ENCODE measurements at places on chromosomes 6 and 20. TPM values are rescaled to one million over a fixed set of nuclear protein-coding genes. Genes with fewer than 3 reads are reported as not detected.
A peak's percentile ranks its signal among the peaks of the same experiment; 100 is the strongest.

- no peaks in the 10 kb centered on the region for H3K36me3 ChIP-seq
- peaks cover 31% of the 10 kb centered on the region for H3K4me1 ChIP-seq
- H3K27me3 ChIP-seq: no peaks in the 10 kb centered on the region
- no peak overlapping the region for H3K4me3 ChIP-seq
- no peak overlapping the region for H3K27ac ChIP-seq
- no peak for DNase-seq
Observed at GRCh38 chr6:82264824-82265223, 17.3 kb upstream of the IBTK start.

GRCh38 chr6:35496036-35496840, 641 bp downstream of the TEAD3 start:
- peak; percentile 47 for DNase-seq
- H3K36me3 ChIP-seq: no peaks in the 10 kb centered on the region
- no peaks in the 10 kb centered on the region for H3K27me3 ChIP-seq

- H3K36me3 ChIP-seq: no peaks in the 10 kb centered on the region
- H3K4me1 ChIP-seq: peaks cover 14% of the 10 kb centered on the region
- DNase-seq: no peak
- no peak overlapping the region for H3K27ac ChIP-seq
- no peak overlapping the region for H3K4me3 ChIP-seq
Observed at GRCh38 chr20:48164566-48165400, 379.5 kb upstream of the SULF2 start.

DNA sequence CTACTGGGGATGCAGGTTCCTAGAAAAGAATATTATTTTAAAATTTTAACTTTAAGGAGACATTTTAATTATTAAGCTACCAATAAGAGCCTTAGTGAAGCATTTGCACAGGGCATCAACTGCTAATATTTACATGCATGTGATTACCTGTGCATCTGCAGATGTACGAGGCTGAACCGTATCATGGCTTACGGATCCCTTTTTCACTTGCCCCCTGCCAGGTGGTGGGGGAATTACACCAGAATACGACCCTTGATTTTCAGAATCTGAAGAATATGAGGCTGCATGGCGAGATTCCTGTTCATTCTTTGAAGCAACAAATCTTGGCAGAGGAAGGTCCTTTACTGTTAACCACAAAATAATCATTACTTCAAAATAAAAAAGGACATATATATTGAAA, 42.7 kb downstream of the REPS1 start:
- DNase-seq: peak; percentile 11
- no peak overlapping the region for H3K4me3 ChIP-seq
- H3K27me3 ChIP-seq: no peaks in the 10 kb centered on the region
- H3K36me3 ChIP-seq: peaks cover 15% of the 10 kb centered on the region
- peaks cover 21% of the 10 kb centered on the region for H3K4me1 ChIP-seq

GRCh38 chr6:87699576-87699975, 2.5 kb downstream of the AKIRIN2 start:
- H3K36me3 ChIP-seq: no peaks in the 10 kb centered on the region
- H3K27ac ChIP-seq: no peak overlapping the region
- H3K4me3 ChIP-seq: peak overlapping the region; percentile 98
- H3K4me1 ChIP-seq: peaks cover 19% of the 10 kb centered on the region
- no peak for DNase-seq
- H3K27me3 ChIP-seq: no peaks in the 10 kb centered on the region

DNA sequence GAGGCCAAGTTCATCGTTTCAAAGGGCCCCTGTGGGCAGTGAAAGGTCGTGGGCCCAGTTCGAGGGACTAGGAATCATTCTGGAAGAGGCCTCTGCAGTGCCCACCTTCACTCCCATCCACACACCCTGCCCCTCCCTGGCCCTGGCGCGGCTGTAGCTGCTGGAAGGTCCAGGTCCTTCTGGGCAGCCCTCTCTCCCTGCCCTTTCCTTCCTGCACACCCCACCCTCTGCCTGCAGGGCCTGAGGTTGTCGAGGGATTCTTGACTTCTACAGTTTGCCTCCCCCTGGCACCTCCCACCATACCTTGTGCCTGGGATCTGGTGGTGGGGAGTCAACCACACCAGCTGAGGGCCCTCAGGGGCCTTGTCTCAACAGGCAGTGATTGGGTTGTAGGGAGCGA, 4.5 kb upstream of the MYT1 start:
- H3K27ac ChIP-seq: no peak overlapping the region
- no peak for DNase-seq
- H3K4me3 ChIP-seq: no peak overlapping the region
- no peaks in the 10 kb centered on the region for H3K4me1 ChIP-seq
- peaks cover 43% of the 10 kb centered on the region for H3K27me3 ChIP-seq

- peak; percentile 15 for DNase-seq
- no peak overlapping the region for H3K4me3 ChIP-seq
- peaks cover 37% of the 10 kb centered on the region for H3K4me1 ChIP-seq
Observed at GRCh38 chr6:52925919-52926792, 16.7 kb upstream of the GSTA3 start.

- no peaks in the 10 kb centered on the region for H3K36me3 ChIP-seq
- no peaks in the 10 kb centered on the region for H3K4me1 ChIP-seq
- no peak overlapping the region for H3K4me3 ChIP-seq
- peaks cover 9% of the 10 kb centered on the region for H3K27me3 ChIP-seq
- DNase-seq: no peak
Observed at GRCh38 chr6:41268478-41268877, 18.0 kb downstream of the TREM1 start.

- DNase-seq: no peak
- peaks cover 73% of the 10 kb centered on the region for H3K27me3 ChIP-seq
- H3K4me3 ChIP-seq: no peak overlapping the region
- no peaks in the 10 kb centered on the region for H3K36me3 ChIP-seq
Observed at GRCh38 chr20:8542110-8542486, 410.0 kb downstream of the PLCB1 start.

GRCh38 chr6:20148433-20148832, 63.8 kb downstream of the MBOAT1 start:
- H3K4me1 ChIP-seq: no peaks in the 10 kb centered on the region
- H3K36me3 ChIP-seq: no peaks in the 10 kb centered on the region
- no peaks in the 10 kb centered on the region for H3K27me3 ChIP-seq
- DNase-seq: no peak
- no peak overlapping the region for H3K27ac ChIP-seq

DNA sequence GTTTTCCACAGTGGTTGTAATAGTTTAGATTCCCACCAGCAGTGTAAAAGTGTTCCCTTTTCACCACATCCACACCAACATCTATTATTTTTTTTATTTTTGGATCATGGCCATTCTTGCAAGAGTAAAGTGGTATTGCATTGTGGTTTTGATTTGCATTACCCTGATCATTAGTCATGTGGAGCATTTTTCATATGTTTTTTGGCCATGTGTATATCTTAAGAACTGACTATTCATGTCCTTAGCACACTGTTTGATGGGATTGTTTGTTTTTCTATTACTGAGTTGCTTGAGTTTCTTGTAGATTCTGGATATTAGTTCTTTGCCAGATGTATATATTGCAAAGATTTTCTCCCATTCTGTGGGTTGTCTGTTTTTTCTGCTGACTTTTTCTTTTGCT, 820.1 kb downstream of the TENT5A start:
- H3K27me3 ChIP-seq: no peaks in the 10 kb centered on the region
- DNase-seq: no peak
- H3K36me3 ChIP-seq: no peaks in the 10 kb centered on the region

DNA sequence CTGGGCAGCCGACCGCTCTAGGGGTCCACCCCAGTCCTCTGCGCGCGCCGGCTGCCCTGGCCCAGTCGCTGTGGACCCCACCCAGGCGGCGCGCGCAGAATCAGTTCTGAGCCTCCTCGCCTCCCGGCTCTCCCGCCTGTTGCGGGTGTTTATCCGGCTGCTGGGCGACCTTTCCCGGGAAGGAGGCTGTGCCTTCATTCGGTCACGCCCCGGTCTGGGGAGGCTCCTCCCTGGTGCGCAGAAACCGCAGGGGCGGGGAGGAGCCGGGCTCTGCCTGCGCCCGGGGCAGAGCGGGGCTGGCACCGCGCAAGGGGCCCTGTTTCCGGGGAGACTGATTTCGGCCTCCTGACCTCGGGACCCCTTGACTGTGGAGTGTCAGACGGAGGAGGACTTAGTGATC, 80.8 kb upstream of the EYS start:
- H3K27ac ChIP-seq: no peak overlapping the region
- no peak for DNase-seq
- H3K4me1 ChIP-seq: no peaks in the 10 kb centered on the region
- no peaks in the 10 kb centered on the region for H3K36me3 ChIP-seq
- H3K27me3 ChIP-seq: no peaks in the 10 kb centered on the region
- no peak overlapping the region for H3K4me3 ChIP-seq

- H3K4me1 ChIP-seq: peaks cover 12% of the 10 kb centered on the region
- peak; percentile 31 for DNase-seq
- no peaks in the 10 kb centered on the region for H3K27me3 ChIP-seq
Observed at GRCh38 chr6:56552187-56553130, 90.2 kb downstream of the DST start.

DNA sequence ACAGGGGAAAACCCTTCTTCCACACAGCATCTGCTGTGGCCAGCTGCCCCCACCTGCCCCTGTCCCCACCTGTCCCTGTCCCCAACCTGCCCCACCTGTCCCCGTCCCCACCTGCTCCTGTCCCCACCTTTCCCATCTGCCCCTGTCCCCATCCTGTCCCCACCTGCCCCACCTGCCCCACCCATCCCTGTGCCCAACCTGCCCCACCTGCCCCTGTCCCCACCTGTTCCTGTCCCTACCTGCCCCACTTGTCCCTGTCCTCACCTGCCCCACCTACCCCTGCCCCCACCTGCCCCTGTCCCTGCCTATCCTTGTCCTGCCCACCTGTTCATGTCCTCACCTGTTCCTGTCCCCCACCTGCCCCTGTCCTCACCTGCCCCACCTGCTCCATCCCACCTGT, 6.4 kb upstream of the MYT1 start:
- no peak for DNase-seq
- H3K27me3 ChIP-seq: peaks cover 24% of the 10 kb centered on the region
- no peaks in the 10 kb centered on the region for H3K4me1 ChIP-seq
- no peak overlapping the region for H3K4me3 ChIP-seq
- H3K36me3 ChIP-seq: no peaks in the 10 kb centered on the region

- no peaks in the 10 kb centered on the region for H3K27me3 ChIP-seq
- H3K4me1 ChIP-seq: peaks cover 23% of the 10 kb centered on the region
- H3K4me3 ChIP-seq: peak overlapping the region; percentile 80
- H3K27ac ChIP-seq: peak overlapping the region; percentile 70
- no peaks in the 10 kb centered on the region for H3K36me3 ChIP-seq
Observed at GRCh38 chr6:3750317-3751076, 1.0 kb downstream of the PXDC1 start.

Gene CNR1
- not detected for total RNA-seq

Gene SLC39A7
- total RNA-seq: 128 TPM

Gene TNXB
- 3.3 TPM for total RNA-seq

Gene TSPO2
- total RNA-seq: not detected

Gene POM121L2
- not detected for total RNA-seq

Gene CYP24A1
- total RNA-seq: 0.81 TPM

Measured in PC-3 (cell line).